ENCODE measurements at places on chromosomes 11 and 22.

DNA sequence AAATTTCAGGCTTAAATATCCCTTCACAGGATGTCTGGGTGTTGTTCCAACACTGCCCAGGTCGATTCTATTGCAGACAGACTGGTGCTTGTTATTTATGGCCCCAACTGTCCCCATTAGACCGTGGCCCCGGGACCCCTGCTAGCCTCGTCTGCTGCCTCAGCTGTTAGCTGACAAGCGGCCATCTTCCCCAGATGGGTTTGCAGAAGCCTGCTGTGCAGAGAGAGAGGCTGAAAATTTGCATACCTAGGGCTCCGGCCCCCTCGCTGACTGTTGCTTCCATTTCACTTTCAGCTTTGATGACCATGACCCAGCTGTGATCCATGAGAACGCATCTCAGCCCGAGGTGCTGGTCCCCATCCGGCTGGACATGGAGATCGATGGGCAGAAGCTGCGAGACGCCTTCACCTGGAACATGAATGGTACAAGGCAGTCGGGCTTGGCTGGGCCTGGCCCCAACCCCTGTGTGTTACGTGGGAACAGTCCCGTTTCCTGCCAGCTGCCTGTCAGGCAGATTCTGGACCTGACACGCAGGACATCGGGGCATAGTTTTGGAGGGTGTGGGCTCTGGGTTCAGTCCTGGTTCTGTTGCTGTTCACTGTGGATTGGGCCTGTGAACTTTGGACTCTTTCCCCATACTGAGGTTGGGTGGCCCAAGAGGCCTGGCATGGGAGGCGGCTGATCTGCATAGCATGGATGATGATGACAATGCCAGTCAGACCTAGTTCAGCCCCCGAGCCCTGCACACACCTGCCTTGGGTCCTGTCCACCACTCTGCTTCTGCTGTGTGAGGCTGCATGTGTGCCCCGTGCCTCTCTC lies 16.4 kb downstream of the SMARCB1 start:
- DNase-seq = no peak

DNA sequence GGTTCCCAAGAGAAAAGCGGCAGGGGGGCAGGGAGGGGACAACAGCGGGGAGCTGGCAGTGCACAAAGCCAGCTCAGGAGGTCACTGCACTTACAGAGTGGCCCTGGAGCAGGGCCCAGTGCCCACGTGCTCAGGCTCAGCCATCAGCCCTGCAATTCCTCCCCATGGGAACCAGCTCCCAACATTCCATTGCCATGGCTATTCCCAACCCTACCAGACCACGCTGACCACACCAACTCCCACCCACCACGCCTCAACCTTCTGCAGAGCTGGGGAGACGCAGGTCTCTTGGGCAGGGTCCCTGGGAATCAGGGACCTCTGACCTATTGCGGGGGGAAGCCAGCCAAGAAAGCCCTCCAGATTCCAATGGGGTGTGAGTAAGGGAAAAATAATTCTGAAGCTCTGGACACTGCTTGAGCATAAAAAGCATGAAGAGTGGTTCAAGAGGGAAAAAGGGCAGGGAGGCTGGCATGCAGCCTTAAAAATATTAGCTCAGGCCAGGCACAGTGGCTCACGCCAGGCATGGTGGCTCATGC lies 38.3 kb upstream of the TFIP11 start:
- no peak for DNase-seq

- DNase-seq = no peak
These were observed 14.4 kb downstream of the C22orf42 start for GRCh38 chr22:32144496-32145274.

DNA sequence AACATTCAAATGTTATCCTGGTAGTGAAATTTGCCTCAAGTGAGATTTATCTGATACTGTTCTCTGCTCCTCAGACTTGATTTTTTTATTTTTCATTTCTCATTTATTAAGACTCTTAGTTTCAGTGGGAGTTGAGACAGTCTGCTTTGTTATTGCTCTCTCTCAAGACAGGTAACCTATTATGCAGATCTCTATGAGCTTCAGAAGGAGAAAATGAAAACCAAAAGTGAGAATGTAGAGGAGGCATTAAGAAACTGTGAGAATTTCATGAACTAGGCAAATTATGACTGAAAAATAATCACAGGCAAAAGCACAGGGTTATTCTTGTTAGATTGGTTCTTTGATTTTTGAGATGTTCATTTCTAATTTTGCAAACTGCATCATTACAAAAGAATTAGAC lies 290.0 kb upstream of the CHORDC1 start:
- no peak for DNase-seq

- no peak for DNase-seq
These were observed 83.8 kb upstream of the SOX6 start for GRCh38 chr11:16440136-16440535.

DNA sequence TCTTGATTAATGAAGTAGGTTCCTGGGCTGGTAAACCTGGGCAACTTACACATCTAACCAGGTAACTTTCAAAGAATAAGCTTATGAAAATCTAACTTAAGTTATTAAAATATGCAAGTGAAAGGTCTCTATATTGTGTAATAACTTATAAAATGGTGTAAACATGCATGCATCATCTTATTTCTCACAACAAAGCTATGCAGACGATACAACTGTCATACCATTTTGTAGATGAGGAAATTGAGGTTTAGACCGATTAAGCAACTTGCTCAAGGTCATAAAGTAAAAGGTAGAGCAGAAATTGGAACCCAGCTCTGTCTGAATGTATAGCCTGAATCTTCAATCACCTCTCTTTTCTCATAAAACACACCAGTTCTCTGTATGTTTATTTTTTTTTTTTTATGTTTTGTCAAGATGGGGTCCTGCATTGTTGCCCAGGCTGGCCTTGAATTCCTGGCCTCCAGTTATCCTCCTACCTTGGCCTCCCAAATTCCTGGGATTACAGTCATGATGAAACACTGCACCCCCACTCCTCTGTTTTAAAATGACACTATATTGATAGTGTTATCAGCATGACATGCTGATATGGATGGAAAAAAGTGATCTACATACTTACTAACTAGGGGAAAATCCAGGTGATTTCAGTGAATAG lies 109.6 kb downstream of the SGSM3 start:
- DNase-seq = no peak

GRCh38 chr11:62786318-62787004 lies 741 bp upstream of the TMEM179B start:
- DNase-seq = peak; percentile 85

DNA sequence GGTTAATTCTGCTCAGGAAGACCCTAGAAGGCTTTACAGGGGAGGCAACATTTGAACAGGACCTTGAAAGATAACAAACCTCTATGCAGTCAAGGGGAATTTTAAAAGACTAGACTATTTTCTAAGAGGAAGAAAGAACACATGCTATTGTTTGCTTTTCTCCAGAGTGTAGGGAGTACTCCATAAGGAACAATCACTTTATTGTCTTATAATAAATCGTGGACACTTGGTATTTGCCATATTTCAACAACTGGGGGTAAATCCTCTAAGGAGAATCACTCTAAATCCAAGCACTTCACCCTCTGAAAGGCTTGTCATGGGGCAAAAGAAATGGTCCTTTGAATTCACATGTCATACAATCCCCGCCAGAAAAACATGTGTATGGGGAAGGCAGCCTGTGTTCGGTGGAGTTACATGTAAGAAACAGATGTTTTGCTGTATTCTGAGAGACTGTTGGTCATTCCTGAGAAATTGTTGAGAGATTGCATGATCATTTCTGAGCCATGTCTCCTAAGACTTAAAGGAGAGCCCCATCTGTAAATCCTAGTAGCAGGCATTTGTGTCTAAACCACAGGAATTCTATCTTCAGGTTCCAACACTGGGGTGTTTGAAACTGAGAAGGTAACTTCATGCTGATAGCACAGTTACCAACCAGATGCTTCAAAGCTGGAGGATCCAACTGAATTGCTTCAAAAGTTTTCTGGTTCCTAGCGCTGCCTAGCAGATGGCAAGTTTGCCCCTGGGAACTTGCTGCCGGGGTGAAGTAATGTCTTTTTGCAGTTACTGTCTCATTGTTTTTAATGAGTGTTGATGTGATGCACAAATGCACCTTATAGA lies 66.8 kb downstream of the FZD4 start:
- no peak for DNase-seq

DNA sequence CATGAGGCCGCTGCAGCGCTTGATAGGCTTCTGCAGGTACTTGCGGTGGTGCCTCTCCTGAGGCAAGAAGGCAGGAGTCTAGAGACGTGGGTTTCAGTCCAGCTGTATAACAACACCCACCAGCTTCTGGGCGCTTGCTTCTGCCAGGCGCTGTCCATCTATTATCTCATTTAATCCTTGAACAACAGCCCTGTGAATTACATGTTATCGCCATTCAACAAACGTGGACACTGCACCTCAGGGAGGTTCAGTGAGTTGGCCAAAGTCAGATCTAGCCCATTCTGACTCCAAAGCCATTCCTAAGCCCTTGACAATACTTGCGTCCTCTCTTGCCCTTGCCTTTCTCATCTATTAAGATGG lies 436 bp upstream of the FAM181B start:
- DNase-seq = no peak

DNA sequence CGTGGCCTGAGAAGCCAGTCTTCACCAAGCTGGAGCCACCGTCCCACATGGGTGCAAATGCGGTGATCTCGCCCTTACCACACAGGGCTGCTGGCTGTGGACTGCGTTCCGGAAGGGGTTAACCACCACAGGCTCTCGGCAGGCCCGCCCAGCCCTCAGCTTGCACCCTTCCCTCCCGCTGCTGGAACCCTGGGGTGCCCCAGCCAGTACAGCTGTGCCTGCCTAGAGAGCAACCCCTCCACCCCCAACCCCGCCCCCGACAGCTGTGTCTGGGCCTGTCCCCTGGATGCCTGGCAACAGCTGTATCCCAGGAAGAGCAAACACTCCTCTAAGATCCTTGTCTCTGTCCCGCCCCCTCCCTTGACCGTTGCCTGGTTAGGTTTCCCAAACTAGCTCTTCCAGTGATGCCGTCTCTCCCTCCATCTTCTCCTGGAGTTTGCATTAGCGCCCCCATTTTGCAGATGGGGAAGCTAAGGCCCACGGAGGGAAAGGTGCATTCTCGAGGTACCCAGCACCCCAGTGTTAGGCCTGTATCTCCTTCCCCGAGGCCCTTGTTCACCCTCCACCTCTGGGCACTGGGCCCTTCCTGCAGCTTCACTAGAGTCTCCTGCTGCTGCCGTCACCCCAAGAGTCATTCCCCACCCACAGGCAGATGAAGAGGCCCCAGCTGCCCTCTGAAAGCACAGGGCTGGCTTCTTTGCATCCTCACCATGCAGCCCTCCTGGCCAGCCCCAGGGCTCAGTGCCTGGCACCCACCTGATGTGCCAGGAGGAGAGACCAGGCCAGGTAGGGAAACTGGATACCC lies 12.6 kb upstream of the COX8A start:
- DNase-seq = no peak

DNA sequence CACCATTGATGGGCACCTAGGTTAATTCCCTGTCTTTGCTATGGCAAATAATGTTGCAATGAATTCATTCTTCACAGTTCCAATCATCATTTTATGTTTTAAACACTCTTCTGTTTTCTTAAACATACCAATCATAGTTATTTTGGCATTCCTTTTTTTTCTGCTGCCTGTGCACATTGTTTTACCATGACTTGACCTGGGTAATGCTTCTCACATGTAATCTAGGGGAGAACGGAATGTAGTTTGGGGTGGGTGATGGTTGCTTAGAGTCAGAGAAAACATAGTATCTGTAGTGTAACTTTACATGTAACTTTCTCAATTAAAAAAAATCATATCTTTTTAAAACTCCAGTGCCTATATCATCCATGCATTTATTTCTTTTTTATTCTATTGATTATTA lies 1945.3 kb upstream of the RAG2 start:
- DNase-seq = no peak

DNA sequence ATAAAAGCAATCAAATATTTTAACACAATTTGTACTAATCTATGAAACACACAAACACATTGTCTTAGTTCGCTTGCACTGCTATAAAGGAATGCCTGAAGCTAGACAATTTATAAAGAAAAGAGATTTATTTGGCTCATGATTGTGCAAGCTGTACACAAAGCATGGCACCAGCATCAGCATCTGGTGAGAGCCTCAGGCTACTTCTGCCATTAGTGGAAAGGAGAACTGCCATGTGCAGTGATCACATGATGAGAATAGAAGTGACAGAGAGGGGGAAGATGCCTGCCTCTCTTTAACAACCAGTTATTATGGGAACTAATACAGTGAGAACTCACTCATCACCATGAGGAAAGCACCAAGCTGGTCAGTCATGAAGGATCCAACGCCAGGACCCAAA lies 105.1 kb downstream of the GUCY1A2 start:
- DNase-seq = no peak

- DNase-seq = no peak
These were observed 11.7 kb upstream of the SLC36A4 start for GRCh38 chr11:93209466-93209865.

- DNase-seq = no peak
These were observed 148.1 kb downstream of the FAM76B start for GRCh38 chr11:95641495-95641894.

DNA sequence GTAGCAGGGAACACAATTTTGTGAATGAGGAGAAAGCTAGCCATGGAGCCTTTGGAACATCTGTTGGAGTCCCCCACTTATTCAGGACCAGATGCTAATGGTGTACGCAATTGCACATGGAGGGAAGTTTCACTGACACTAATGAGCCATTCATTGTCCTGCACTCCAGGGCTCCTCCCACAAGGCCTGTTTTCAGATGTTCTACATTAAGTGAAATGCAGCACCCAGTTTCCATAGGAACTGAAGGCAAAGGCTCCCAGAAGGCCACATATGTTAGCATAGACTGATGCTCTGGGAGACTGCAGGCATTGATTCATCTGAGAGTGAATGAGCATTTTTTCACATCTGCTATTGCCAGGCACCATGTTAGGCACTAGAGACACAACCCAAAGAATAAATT lies 399.5 kb downstream of the ETS1 start:
- DNase-seq = no peak

DNA sequence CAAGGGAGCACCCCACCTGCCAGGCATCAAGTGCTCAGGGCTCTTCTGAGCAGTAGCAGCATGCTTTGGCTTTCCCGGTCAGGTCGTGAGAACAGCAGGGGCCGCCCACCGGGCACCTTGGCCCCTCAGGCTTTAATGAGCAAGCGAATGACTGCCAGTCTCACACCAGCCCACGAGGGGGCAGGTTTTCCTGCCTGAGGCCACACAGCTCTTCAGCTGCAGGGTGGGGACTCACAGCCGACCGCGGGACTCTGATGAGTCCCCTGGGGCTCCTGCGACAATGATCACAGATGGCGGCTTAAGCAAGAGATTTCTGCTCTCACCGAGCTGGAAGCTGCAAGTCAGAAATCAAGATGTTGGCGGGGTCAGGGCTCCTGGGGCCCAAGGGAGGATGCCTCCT lies 14.3 kb upstream of the FGF19 start:
- DNase-seq = no peak

GRCh38 chr11:73995731-73996130 lies 13.1 kb upstream of the UCP2 start:
- no peak for DNase-seq

- DNase-seq = no peak
These were observed 22.5 kb upstream of the ELF5 start for GRCh38 chr11:34536056-34536455.
